CD4-positive, alpha-beta T cell treated with Interleukin-4 for 1 hour (primary cell): ENCODE measurements at places on chromosomes 11 and 22.

- DNase-seq = no peak
Observed at GRCh38 chr22:45639747-45640102, 31.9 kb upstream of the ATXN10 start.

GRCh38 chr11:96960476-96960875 lies 570.7 kb downstream of the JRKL start:
- no peak for DNase-seq

GRCh38 chr11:96143041-96143521 lies 199.9 kb downstream of the MAML2 start:
- no peak for DNase-seq

GRCh38 chr11:129374993-129375750 lies 476 bp upstream of the BARX2 start:
- no peak for DNase-seq

DNA sequence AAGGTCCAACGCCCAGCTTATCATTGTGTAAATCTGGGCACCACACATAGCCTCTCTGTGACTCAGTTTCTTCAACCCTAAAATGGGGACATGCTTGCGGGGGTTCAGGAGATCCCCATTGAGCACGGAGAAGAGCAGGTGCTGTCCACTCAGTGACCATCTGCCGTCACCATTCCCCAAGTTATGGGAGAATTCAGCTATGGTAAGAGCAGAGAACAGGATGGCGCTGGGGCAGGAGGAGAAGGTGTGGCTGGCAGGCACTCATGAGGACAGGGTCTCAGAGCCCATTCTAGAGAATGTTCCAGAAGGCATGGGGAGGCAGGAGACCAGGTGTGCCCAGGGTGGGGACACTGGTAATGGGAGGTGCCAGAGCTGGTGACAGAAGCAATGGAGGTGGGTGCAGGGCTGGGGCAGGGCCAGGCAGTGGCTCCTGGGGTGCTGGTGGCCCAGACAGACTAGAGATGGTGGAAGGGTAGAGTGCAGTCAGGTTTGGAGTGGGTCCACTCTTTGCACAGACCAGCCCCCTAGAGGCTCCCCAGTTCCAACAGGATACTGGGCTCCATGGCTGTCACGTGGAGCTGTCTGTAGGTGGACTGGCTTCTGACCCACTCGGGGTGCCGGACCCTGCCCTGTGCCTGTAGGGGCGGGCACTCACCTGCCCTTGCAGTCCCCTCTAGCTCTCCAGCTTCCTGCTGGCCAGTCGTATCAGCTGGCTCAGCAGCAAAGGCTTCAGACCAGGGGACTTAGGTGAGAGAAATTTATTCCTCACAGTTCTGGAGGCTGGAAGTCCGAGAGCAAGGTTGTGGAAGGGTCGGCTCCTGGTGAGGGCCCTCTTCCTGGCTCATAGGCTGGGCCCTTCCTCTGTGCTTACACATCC lies 84.7 kb downstream of the CDKN1C start:
- DNase-seq = peak; percentile 6

GRCh38 chr11:45280449-45280848 lies 5.7 kb downstream of the SYT13 start:
- DNase-seq = no peak

GRCh38 chr11:86313793-86314192 lies 11.8 kb downstream of the HIKESHI start:
- no peak for DNase-seq

DNA sequence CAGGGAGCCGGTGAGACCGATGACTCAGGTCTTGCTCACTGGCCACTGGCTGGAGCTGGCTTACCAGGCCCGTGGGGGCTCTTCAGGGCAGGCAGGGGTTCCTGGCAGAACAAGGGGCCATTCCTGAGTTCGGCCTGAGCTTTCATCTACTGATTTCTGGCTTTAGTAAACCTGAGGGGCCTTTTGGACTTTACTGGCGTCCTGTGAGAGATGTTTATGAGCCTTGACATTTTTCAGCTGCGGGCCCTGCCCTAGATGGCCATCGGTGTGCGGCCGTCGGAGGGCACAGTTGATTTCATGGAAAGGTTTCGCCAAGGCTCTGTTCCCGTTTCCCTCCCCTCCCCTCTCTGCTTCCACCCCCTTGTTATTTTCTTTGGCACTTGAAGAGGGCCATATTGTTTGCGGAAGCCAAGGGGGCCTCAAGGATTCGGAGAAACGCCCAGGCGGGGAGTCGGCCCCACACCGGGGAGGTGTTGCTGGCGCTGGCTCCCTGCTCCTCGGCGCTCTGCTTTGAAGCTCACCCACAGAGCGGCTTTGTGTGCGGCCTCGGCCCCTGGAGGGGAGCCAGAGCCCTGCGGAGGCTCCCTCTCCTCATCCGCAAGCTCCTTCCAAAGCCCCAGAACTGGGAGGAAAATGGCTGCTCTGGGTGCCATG lies 17.7 kb downstream of the ELF5 start:
- DNase-seq = no peak

- DNase-seq = no peak
Observed at GRCh38 chr22:50259302-50259701, 2.2 kb downstream of the MAPK12 start.

- DNase-seq = peak; percentile 51
Observed at GRCh38 chr22:49867303-49868265, 13.9 kb downstream of the ZBED4 start.

GRCh38 chr11:19789835-19790710 lies 77.4 kb downstream of the NAV2 start:
- DNase-seq = no peak

DNA sequence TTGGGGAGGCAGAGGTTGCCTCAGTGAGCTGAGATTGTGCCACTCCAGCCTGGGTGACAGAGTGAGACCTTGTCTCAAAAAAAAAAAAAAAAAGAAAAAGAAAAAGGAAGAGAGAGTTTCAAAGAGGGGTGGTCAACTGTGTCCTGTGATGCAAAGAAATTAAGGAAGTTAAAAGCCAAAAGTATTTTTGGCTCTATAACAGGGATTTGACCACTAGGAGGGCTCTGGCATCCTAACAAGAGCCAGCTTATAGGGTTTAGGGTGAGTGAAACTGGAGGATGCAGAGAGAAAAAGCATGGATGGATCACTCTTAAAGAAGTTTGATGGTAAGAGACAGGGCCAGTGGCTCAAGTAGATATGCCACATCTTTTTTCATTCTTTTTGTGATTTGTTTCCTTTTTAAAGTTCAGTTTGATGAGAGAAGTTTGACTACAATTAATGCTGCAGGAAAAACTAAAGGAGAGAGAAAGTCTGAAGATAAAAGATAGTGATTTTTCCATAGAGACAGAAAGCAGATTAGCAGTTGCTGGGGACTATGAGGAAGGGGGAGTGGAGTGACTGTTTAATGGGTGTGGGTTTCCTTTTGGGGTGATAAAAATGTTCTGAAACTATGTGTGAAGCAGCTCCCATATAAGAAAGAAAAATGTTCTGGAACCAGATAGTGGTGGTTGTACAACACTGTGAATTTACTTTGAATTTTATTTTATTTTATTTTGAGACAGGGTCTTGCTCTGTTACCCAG lies 11.1 kb upstream of the MICAL2 start:
- DNase-seq = no peak

GRCh38 chr22:32695451-32695891 lies 106.0 kb upstream of the TIMP3 start:
- no peak for DNase-seq
